Gastrocnemius medialis (tissue), 4 donors: ENCODE measurements at places on chromosomes 12 and 14. TPM values are rescaled to one million over a fixed set of nuclear protein-coding genes. Genes with fewer than 3 reads are reported as not detected.

- H3K4me1 ChIP-seq, result no peaks in the 10 kb centered on the region
- no peak overlapping the region for H3K27ac ChIP-seq
- H3K36me3 ChIP-seq, result no peaks in the 10 kb centered on the region
- no peak for DNase-seq
- peaks cover 7% of the 10 kb centered on the region for H3K27me3 ChIP-seq
- H3K4me3 ChIP-seq, result no peak overlapping the region
These were observed 86.3 kb downstream of the TMEM132C start for GRCh38 chr12:128353301-128353700.

- DNase-seq, result no peak
- no peak overlapping the region for H3K4me3 ChIP-seq
- H3K27me3 ChIP-seq, result no peaks in the 10 kb centered on the region
- no peak overlapping the region for H3K27ac ChIP-seq
- no peaks in the 10 kb centered on the region for H3K36me3 ChIP-seq
These were observed 595.5 kb downstream of the GALC start for GRCh38 chr14:87397499-87397898.

- H3K27ac ChIP-seq, result peak within 1 kb of the TSS; percentile 62
- H3K36me3 ChIP-seq, result no peaks in the 10 kb centered on the region
- peak within 1 kb of the TSS; percentile 27 for H3K4me3 ChIP-seq
- no peaks in the 10 kb centered on the region for H3K27me3 ChIP-seq
- H3K4me1 ChIP-seq, result no peaks in the 10 kb centered on the region
These were observed at the start of gene VWF for GRCh38 chr12:6124411-6125309. VWF (minus strand) TSS chr12:6124670; CDS start chr12:6123196, 1,474 bp downstream.

DNA sequence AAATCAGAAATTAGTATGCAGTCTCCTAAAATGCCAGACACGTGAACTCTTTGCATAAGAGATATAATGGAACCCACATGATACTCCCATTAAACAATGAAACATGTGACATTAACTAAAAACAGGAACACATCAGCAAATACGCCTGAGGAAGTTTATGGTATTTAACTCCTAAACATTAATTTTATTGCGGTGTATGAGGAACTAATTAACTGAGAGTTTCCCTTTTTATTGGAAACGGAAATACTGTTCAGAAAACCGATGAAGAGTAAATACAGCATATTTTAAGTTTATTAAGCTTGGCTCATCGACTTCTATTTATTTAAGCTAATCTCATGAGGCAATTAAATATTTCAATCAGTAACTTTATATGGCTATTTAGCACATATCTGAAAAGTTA lies 290.3 kb downstream of the SOX5 start:
- no peaks in the 10 kb centered on the region for H3K36me3 ChIP-seq
- no peak overlapping the region for H3K27ac ChIP-seq
- no peaks in the 10 kb centered on the region for H3K27me3 ChIP-seq
- no peak for DNase-seq

FOXN4 gene
- not detected for total RNA-seq

PRR4 gene
- 3.5 TPM for total RNA-seq

LRRC74A gene
- total RNA-seq, result not detected

DNA sequence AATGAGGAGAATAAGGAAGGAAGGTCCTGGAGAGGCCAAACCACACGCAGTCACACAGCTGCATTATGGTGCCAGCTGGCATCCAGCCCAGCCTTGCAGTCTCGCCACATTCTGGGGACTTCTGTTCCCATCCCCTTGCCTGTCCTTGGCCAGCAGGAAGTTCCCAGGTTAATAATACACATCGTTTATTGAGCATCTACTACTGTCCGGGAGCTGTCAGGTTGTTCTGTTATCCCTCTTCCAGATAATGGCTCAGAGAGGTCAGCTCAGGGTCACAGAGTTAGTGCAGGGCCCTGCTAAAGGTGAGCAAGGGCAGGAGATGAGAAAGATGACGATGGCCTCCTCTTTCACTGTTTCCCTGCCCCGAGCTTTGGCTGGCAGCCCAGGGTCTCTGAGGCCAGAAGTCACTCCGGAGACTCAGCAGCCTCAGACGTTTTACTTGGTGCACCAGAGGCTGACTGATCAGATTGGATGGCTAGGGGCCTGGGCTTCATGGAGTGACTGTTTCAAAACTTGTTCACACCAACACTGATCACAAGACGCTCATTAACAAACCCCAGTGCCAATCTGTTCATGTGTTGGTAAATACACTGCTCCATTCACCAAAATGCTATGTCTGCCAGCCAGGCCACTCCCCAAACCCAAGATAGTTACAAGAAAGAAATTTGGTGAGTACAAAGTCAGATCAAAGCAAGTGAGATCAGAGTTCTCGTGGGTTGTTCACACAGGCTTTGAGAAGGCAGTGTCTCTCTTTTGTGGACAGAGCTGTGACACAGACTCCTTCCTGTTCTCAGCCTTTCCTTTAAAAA lies 79.2 kb downstream of the B4GALNT3 start:
- no peak for DNase-seq
- no peaks in the 10 kb centered on the region for H3K4me1 ChIP-seq
- no peak overlapping the region for H3K27ac ChIP-seq
- no peaks in the 10 kb centered on the region for H3K27me3 ChIP-seq

DNA sequence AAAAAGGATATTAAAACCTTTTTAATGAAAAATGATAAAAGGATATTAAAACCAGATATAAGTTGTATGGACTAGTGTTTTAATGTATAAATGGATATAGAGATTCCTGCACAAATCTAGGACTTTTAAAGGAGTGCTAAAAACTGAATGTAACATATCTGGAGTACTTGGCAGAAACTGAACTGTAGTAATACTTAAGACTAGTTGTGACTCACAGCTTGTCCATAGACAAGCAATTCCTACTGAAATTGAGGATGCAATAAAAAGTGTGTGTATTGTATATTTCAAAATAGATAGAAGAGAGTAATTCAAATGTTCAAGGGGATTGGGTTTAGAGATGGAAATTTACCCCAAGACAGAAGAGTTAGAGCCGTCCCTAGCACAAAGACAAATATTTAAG lies 59.6 kb downstream of the FBXO33 start:
- DNase-seq, result no peak
- no peak overlapping the region for H3K27ac ChIP-seq
- no peaks in the 10 kb centered on the region for H3K36me3 ChIP-seq
- peaks cover 24% of the 10 kb centered on the region for H3K4me1 ChIP-seq

FKBP11 gene
- 3.9 TPM for total RNA-seq

- no peak overlapping the region for H3K27ac ChIP-seq
- H3K4me3 ChIP-seq, result no peak overlapping the region
- H3K4me1 ChIP-seq, result no peaks in the 10 kb centered on the region
- peaks cover 10% of the 10 kb centered on the region for H3K36me3 ChIP-seq
- no peaks in the 10 kb centered on the region for H3K27me3 ChIP-seq
These were observed 74.0 kb downstream of the KIF21A start for GRCh38 chr12:39368891-39369290.

CCDC175 gene
- total RNA-seq, result not detected

GRCh38 chr12:99709116-99709515 lies 61.6 kb downstream of the GARIN6 start:
- H3K4me3 ChIP-seq, result no peak overlapping the region
- no peak for DNase-seq
- H3K36me3 ChIP-seq, result no peaks in the 10 kb centered on the region
- H3K27me3 ChIP-seq, result no peaks in the 10 kb centered on the region
- H3K4me1 ChIP-seq, result no peaks in the 10 kb centered on the region
- no peak overlapping the region for H3K27ac ChIP-seq

GRCh38 chr12:112049351-112049750 lies 36.1 kb downstream of the ERP29 start:
- DNase-seq, result no peak
- no peak overlapping the region for H3K4me3 ChIP-seq
- H3K36me3 ChIP-seq, result peaks cover 6% of the 10 kb centered on the region
- no peaks in the 10 kb centered on the region for H3K4me1 ChIP-seq

DNA sequence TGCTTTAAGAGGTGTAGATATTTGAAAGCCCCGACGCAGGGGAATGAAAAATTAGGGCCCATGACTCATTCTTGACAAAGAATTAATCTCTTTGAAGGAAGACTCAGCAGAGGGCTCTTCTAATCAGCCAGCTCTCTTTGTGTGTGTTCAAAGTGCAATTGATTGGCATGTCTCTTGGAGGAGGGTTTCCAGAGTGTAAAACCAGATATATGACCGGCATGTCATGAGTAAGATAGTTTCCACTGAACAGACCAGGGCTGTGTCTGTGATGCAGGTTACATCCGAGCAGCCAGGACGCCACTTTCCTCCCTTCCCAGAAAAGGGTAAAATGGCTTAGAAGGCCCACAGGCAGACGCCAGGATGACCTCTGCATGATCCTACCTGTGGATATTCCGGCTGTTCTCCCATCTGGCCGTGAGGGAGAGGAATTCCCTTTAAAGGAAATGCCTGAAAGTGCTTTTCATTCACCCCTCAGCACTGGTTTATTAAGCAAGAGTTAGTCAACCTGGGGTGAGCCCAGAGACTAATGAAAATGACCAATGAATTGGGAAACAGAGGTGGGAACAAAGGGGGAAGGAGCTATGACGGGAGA lies 7.2 kb upstream of the KRT75 start:
- no peaks in the 10 kb centered on the region for H3K4me1 ChIP-seq
- H3K4me3 ChIP-seq, result no peak overlapping the region
- no peaks in the 10 kb centered on the region for H3K27me3 ChIP-seq
- no peaks in the 10 kb centered on the region for H3K36me3 ChIP-seq

CLEC1B gene
- not detected for total RNA-seq

SLC5A8 gene
- not detected for total RNA-seq

DNA sequence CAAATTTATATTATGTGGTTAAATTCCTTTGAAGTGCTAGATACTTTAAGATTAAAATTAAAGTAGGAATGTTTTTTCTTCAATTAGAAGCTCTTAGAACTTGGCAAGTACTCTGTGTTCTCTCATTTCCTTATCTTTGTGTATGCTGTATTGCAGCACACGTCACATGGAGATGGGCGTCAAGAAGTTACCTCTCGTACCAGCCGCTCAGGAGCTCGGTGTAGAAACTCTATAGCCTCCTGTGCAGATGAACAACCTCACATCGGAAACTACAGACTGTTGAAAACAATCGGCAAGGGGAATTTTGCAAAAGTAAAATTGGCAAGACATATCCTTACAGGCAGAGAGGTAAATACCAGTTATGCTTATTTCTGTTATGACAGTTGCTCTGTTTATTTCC lies 19.7 kb downstream of the MARK3 start:
- peak; percentile 59 for DNase-seq
- peak overlapping the region; percentile 84 for H3K27ac ChIP-seq
- no peaks in the 10 kb centered on the region for H3K27me3 ChIP-seq
- H3K36me3 ChIP-seq, result no peaks in the 10 kb centered on the region
- H3K4me3 ChIP-seq, result no peak overlapping the region

DNA sequence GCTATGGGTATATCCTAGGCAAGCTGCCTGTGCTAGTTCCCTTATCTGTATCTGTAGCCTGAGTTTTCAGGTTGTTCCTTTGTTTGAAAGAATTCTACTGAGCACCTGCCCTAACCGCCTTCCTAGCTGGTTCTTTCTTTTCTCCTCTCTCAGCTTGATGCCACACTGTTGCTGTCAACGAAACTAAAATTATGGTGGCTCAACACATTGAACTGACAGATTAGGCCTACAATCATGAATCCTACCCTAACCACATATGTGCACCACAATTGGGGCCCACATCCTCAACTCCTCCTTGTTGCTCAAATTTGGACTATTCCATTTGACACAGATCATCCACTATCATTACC lies 36.2 kb upstream of the RESF1 start:
- no peaks in the 10 kb centered on the region for H3K36me3 ChIP-seq
- no peaks in the 10 kb centered on the region for H3K27me3 ChIP-seq
- no peaks in the 10 kb centered on the region for H3K4me1 ChIP-seq
- H3K4me3 ChIP-seq, result no peak overlapping the region

GRCh38 chr12:124681779-124682391 lies 114.5 kb upstream of the NCOR2 start:
- peak; percentile 76 for DNase-seq
- peaks cover 47% of the 10 kb centered on the region for H3K4me1 ChIP-seq
- no peaks in the 10 kb centered on the region for H3K36me3 ChIP-seq
- H3K27me3 ChIP-seq, result no peaks in the 10 kb centered on the region
- peak overlapping the region; percentile 55 for H3K27ac ChIP-seq

PPM1H gene
- total RNA-seq, result 0.46 TPM

DNA sequence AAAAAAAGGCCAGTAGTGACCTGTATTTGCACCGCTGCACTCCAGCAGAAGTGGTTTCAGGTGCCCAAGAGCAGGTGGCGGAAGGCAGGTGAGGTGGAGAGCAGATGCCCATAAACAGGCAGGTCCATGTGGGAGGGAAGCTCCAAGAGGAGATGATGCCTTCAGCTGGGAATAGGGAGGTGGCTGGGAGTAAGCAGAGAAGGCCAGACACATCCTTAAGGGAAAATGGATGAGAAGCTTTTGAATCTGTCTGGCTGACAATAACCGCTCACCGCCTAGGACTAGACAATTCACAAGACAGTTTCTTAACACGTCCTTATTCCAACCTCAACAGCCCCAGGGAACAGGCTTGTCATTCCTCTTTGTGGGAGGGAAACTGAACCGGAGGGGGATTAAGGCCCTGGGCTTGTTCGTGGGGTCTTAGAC lies 43.9 kb upstream of the PLEKHG6 start:
- no peaks in the 10 kb centered on the region for H3K4me1 ChIP-seq
- H3K36me3 ChIP-seq, result no peaks in the 10 kb centered on the region
- no peak overlapping the region for H3K27ac ChIP-seq

DNA sequence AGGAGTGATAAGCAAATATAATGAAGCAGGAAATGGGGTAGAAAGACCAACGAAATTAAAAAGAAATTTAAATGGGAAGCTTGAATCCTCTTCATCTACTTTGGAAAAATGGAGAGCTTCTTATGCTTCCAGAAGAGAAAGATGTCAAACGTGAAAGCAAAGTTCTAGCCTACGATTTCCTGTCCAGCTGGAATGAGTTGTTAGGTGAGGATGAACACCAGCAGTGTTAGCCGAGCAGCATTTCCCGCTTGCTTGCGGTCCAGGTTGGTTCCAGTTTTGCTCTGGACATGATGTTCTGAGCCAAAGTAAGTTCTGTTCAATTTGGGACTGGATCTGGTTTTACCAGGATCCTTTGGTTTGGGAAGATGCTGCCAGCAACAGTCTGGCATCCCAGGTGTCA lies 78.9 kb downstream of the DACT1 start:
- no peak overlapping the region for H3K4me3 ChIP-seq
- no peaks in the 10 kb centered on the region for H3K27me3 ChIP-seq
- peaks cover 10% of the 10 kb centered on the region for H3K4me1 ChIP-seq
- no peaks in the 10 kb centered on the region for H3K36me3 ChIP-seq
